ENCODE measurements at places on chromosomes 1 and 21. TPM values are rescaled to one million over a fixed set of nuclear protein-coding genes. Genes with fewer than 3 reads are reported as not detected.

DNA sequence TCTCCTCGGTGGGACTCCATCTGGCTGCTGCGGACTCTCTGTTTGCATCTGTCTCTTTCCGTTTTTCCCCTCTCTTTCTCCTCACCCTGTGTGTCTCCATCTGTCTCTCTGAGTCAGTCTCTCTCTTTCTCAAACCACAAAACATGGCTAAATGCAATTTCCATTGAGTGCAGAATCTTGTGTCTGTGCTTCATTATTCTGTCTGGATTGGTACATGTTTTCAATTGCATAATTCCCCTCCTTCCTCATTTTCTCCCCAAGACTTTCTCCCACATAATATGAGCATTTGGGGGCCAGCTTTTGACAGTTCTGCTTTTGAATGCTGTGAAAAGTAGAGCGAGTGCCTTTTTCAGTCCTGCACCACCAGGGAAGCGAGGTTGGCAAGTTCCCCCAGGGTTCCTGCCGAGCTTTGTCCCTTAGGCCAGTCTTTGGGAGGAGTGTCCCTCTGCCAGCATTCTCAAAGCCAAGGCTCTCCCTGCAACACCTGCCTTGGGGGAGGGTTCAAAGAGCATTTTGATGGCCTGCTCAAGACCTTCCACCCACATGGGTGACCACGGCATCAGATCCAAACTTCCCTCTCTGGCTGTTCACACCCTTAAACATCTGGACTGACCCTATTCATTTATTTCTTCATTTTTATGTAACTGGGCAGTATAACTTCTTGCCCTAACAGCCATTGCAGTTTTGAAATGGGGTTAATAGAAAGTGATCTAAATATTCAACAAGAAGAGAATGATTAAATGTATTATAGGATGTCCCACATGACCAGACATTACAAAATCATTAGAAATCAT, 32.8 kb upstream of the SCMH1 start:
- H3K27ac ChIP-seq = no peak overlapping the region
- peaks cover 2% of the 10 kb centered on the region for H3K4me1 ChIP-seq

- DNase-seq = peak; percentile 39
- H3K4me1 ChIP-seq = peaks cover 7% of the 10 kb centered on the region
- no peak overlapping the region for H3K27ac ChIP-seq
- H3K36me3 ChIP-seq = peaks cover 2% of the 10 kb centered on the region
- H3K4me3 ChIP-seq = peak overlapping the region; percentile 71
Measured at GRCh38 chr1:21622466-21623315, 46.5 kb downstream of the RAP1GAP start.

Gene VHLL
- total RNA-seq = not detected

DNA sequence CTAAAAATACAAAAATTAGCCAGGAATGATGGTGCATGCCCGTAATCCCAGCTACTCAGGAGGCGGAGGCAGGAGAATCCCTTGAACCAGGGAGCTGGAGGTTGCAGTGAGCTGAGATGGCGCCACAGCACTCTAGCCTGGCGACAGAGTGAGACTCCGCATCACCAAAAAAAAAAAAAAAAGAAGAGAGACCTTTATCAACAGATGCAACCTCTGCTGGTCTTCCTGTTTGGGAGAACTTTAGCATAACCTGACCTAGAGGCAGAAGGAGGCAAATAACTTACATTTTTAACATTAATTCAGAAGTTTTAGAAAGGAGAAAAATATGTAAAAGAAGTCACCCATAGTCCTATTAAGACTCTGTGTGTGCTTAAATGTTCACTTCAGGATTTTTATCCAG, 32.4 kb downstream of the SLAMF1 start:
- peaks cover 17% of the 10 kb centered on the region for H3K36me3 ChIP-seq
- no peaks in the 10 kb centered on the region for H3K27me3 ChIP-seq
- peaks cover 45% of the 10 kb centered on the region for H3K4me1 ChIP-seq
- peak overlapping the region; percentile 85 for H3K27ac ChIP-seq
- no peak for DNase-seq

- no peaks in the 10 kb centered on the region for H3K4me1 ChIP-seq
- no peak for DNase-seq
- no peaks in the 10 kb centered on the region for H3K36me3 ChIP-seq
- H3K27me3 ChIP-seq = peaks cover 27% of the 10 kb centered on the region
- H3K27ac ChIP-seq = no peak overlapping the region
- no peak overlapping the region for H3K4me3 ChIP-seq
Measured at GRCh38 chr1:115432061-115432460, 94.0 kb upstream of the NGF start.

- no peaks in the 10 kb centered on the region for H3K4me1 ChIP-seq
- H3K4me3 ChIP-seq = no peak overlapping the region
- no peak for DNase-seq
Measured at GRCh38 chr21:22346576-22346975, 1348.4 kb downstream of the NCAM2 start.

- peaks cover 6% of the 10 kb centered on the region for H3K4me1 ChIP-seq
- H3K36me3 ChIP-seq = no peaks in the 10 kb centered on the region
- H3K4me3 ChIP-seq = no peak overlapping the region
- no peak for DNase-seq
- no peak overlapping the region for H3K27ac ChIP-seq
Measured at GRCh38 chr1:246695136-246695535, 29.1 kb upstream of the SCCPDH start.

DNA sequence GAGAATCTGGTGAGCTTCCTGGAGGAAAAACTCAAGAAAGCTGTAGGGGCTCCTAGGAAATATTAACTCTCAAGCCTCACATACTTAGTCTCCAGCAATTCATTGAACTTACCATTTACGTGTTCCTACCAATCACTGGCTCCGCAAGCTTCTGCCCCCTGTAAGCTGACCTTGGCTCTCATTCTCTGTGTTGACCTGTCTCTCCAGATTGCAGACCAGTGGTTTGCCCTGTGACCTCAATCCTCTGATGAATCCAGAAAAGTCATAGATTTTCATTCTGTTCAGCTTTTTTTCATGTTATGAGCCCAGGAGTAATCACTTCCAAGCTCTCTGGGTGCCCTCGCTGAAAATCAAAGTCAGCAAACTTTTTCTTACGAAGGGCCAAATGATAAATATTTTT, 241.9 kb downstream of the DSCAM start:
- no peak overlapping the region for H3K27ac ChIP-seq
- H3K4me1 ChIP-seq = no peaks in the 10 kb centered on the region
- no peaks in the 10 kb centered on the region for H3K27me3 ChIP-seq
- H3K36me3 ChIP-seq = no peaks in the 10 kb centered on the region
- DNase-seq = no peak

GRCh38 chr1:94095112-94095637, 25.8 kb downstream of the ABCA4 start:
- peaks cover 34% of the 10 kb centered on the region for H3K27me3 ChIP-seq
- H3K36me3 ChIP-seq = no peaks in the 10 kb centered on the region
- no peak for DNase-seq
- no peak overlapping the region for H3K27ac ChIP-seq
- peaks cover 13% of the 10 kb centered on the region for H3K4me1 ChIP-seq

- H3K4me1 ChIP-seq = peaks cover 11% of the 10 kb centered on the region
- DNase-seq = no peak
- H3K4me3 ChIP-seq = no peak overlapping the region
- no peaks in the 10 kb centered on the region for H3K27me3 ChIP-seq
- H3K36me3 ChIP-seq = peaks cover 7% of the 10 kb centered on the region
Measured at GRCh38 chr1:223338811-223339746, 24.9 kb downstream of the SUSD4 start.

GRCh38 chr21:42840411-42841155, 38.8 kb downstream of the WDR4 start:
- peaks cover 16% of the 10 kb centered on the region for H3K4me1 ChIP-seq
- peaks cover 6% of the 10 kb centered on the region for H3K36me3 ChIP-seq
- DNase-seq = no peak
- no peaks in the 10 kb centered on the region for H3K27me3 ChIP-seq
- H3K27ac ChIP-seq = no peak overlapping the region

Gene ZYG11A
- 0.20 TPM for total RNA-seq

GRCh38 chr1:205570173-205570501, 61.7 kb downstream of the ELK4 start:
- peaks cover 6% of the 10 kb centered on the region for H3K4me1 ChIP-seq
- no peak for DNase-seq
- H3K27me3 ChIP-seq = peaks cover 66% of the 10 kb centered on the region
- no peaks in the 10 kb centered on the region for H3K36me3 ChIP-seq
- H3K4me3 ChIP-seq = peak overlapping the region; percentile 39
- no peak overlapping the region for H3K27ac ChIP-seq

GRCh38 chr21:44291936-44292811, 6.5 kb downstream of the AIRE start:
- H3K27me3 ChIP-seq = no peaks in the 10 kb centered on the region
- DNase-seq = no peak
- no peaks in the 10 kb centered on the region for H3K36me3 ChIP-seq

Gene CD84
- 66.2 TPM for total RNA-seq

- no peaks in the 10 kb centered on the region for H3K36me3 ChIP-seq
- H3K27ac ChIP-seq = no peak overlapping the region
- H3K4me1 ChIP-seq = peaks cover 5% of the 10 kb centered on the region
- H3K27me3 ChIP-seq = peaks cover 6% of the 10 kb centered on the region
- DNase-seq = no peak
- H3K4me3 ChIP-seq = no peak overlapping the region
Measured at GRCh38 chr1:25080294-25081209, 150.5 kb upstream of the RUNX3 start.

Gene TNFRSF1B
- total RNA-seq = 132 TPM

Gene FALEC
- total RNA-seq = 1.1 TPM

DNA sequence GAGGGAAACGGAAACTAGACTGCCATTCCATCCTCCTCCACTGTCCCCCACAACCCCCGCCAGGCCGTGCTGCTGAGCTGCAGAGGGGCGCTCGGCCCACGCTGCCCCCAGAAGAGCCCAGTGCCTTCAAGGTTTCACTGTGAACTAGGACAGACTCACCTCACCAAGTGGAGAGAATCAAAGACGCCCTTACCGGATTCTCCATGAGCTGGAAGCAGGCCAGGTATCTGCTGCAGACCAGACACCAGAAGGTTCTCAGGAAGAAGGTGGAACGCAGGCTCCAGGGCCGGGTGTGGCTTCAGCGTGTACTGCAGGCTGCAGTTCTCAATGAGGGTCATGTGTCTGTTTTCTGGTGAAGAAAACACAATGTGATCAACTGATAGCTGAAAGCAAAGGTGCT, 30.6 kb downstream of the NPHP4 start:
- no peak overlapping the region for H3K27ac ChIP-seq
- no peaks in the 10 kb centered on the region for H3K27me3 ChIP-seq
- H3K36me3 ChIP-seq = peaks cover 8% of the 10 kb centered on the region
- no peak overlapping the region for H3K4me3 ChIP-seq
- no peak for DNase-seq

Gene CELA2B
- not detected for total RNA-seq

Gene MROH7
- 0.37 TPM for total RNA-seq

DNA sequence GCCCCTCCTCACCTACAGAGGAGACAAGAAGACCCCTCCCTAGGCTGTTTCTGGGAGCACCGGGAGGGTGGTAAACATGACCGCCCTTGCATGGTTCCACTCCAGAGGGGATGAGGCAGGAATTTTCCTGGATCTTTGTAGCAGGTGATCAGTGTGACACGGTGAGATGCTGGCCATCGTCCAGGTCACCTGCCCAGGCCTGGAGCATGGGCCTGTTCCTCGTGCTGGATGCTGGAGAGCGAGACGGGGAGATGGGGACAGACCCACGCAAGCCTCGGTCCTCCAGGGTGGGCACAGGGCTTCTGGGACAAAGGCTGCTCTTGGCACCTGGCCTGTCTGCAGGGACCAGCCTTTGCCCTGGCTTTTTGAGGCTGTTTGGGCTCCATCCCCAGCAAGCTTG, 46.2 kb downstream of the DMRTB1 start:
- H3K4me3 ChIP-seq = no peak overlapping the region
- no peaks in the 10 kb centered on the region for H3K36me3 ChIP-seq
- DNase-seq = no peak
- H3K4me1 ChIP-seq = peaks cover 2% of the 10 kb centered on the region
- H3K27ac ChIP-seq = no peak overlapping the region

Gene FAM3B
- not detected for total RNA-seq

GRCh38 chr1:38327559-38327973, 281.0 kb upstream of the POU3F1 start:
- peaks cover 36% of the 10 kb centered on the region for H3K27me3 ChIP-seq
- no peak overlapping the region for H3K4me3 ChIP-seq
- no peaks in the 10 kb centered on the region for H3K36me3 ChIP-seq
- peaks cover 2% of the 10 kb centered on the region for H3K4me1 ChIP-seq

Gene EDARADD
- 2.5 TPM for total RNA-seq

Gene TPTE
- total RNA-seq = not detected

- no peaks in the 10 kb centered on the region for H3K36me3 ChIP-seq
- no peaks in the 10 kb centered on the region for H3K4me1 ChIP-seq
- peaks cover 16% of the 10 kb centered on the region for H3K27me3 ChIP-seq
- DNase-seq = no peak
- no peak overlapping the region for H3K4me3 ChIP-seq
Measured at GRCh38 chr1:181655756-181656155, 172.4 kb downstream of the CACNA1E start.

GRCh38 chr1:246320286-246320685, 186.8 kb downstream of the SMYD3 start:
- no peak overlapping the region for H3K4me3 ChIP-seq
- no peak overlapping the region for H3K27ac ChIP-seq
- peaks cover 3% of the 10 kb centered on the region for H3K4me1 ChIP-seq
- no peak for DNase-seq
- no peaks in the 10 kb centered on the region for H3K27me3 ChIP-seq

DNA sequence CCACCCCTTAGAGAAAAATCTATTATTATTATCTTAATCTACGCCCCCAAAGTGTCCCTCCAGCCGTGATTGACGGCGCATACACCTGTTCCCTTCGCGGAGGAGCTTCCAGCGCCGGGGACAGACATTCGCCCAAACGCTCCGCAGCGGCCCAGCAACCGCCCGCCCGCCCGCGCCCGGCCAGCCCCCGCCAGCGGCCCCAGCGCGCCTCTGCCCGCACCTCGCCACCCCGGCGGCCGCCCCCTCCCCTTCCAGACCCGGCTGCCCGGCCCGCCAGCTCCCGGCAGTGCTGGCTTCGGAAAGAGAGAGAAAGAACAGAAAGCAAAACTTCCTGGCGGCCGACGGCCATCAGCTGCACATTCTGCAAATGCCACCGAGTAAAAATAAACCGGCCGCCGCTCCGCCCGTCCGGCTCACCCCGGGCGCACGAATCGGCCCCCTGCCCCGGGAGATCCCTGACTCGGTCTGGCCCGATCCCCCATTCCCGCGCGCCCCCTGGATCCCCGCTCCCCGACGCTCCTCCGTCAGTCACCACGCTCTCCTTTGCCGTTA, 1.6 kb downstream of the CASZ1 start:
- H3K36me3 ChIP-seq = peaks cover 3% of the 10 kb centered on the region
- peak overlapping the region; percentile 90 for H3K4me3 ChIP-seq
- peaks cover 10% of the 10 kb centered on the region for H3K4me1 ChIP-seq
- no peak overlapping the region for H3K27ac ChIP-seq
- no peak for DNase-seq

- no peak overlapping the region for H3K4me3 ChIP-seq
- no peaks in the 10 kb centered on the region for H3K36me3 ChIP-seq
- H3K27ac ChIP-seq = no peak overlapping the region
- H3K4me1 ChIP-seq = no peaks in the 10 kb centered on the region
- peaks cover 25% of the 10 kb centered on the region for H3K27me3 ChIP-seq
Measured at GRCh38 chr1:184258525-184258924, 128.3 kb upstream of the C1orf21 start.

- H3K4me1 ChIP-seq = peaks cover 68% of the 10 kb centered on the region
- no peaks in the 10 kb centered on the region for H3K27me3 ChIP-seq
- peak overlapping the region; percentile 19 for H3K27ac ChIP-seq
- H3K4me3 ChIP-seq = no peak overlapping the region
- no peak for DNase-seq
Measured at GRCh38 chr1:145952903-145953302, 4.9 kb downstream of the LIX1L start.

Measured in T-helper 17 cell (primary cell).